ENCODE measurements at places on chromosomes 13 and 19.

- peak; percentile 68 for DNase-seq
These were observed 223.7 kb downstream of the TBC1D4 start for GRCh38 chr13:75258159-75258782.

GRCh38 chr13:44876782-44877324, 112.4 kb downstream of the NUFIP1 start:
- no peak for DNase-seq

DNA sequence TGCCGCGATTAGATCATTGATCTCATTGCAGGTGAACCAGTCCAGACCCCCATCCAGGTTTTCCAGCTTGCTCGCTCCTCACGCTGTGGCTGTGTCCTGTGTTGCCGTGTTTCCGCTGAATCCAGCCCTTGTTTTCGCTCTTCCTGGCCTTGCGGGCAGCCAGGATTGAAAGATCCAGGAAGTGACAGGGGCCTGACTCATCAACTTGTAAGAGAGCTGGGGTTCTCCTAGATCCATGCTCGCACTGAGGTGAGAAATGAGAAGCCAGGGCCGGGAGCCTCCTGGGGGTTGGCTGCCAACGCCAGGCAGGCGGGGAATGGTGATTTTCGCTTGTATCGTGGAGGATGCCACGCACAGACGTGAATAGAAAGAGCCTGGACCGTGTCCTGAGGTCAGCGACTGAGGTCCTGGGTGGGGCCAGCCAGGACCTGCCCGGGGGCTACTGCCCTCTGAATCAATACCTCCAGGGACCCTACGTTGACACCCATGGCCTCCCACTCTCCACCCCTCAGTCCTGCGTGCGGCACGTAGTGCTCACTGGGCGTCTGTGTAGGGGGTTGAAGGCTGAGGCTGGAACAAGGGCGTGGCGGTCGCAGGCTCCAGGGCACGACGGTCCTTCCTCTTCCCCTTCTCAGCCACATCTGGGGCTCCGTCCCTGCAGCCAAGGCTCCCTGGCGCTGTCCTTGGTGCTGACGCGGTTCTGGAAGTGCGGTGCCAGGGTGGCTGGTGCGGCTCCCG, 7.3 kb upstream of the PTPRH start:
- peak; percentile 95 for DNase-seq

GRCh38 chr13:45149964-45150363, 29.7 kb downstream of the GTF2F2 start:
- DNase-seq = peak; percentile 12

- no peak for DNase-seq
These were observed 220.3 kb downstream of the POU4F1 start for GRCh38 chr13:78383071-78383484.

- no peak for DNase-seq
These were observed 1.3 kb downstream of the RPS9 start for GRCh38 chr19:54201980-54202379.

DNA sequence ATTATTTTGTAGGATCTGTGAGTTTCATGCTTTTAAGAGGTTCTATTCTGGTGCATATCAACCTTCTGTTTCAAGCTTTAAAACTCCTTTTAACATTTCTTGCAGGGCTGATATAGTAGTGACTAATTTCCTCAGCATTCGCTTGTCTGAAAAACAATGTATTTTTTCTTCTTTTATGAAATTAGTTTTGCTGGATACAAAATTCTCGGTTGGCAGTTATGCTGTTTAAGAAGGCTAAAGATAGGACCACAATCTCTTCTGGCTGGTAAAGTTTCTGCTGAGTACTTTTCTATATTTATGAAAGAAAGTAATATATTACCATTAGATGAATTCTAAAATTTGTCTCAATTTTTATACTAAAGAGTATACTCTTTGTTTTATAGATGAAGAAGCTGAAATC, 487.8 kb upstream of the SPRY2 start:
- DNase-seq = no peak

GRCh38 chr13:64755961-64756360, 2474.2 kb downstream of the PCDH9 start:
- DNase-seq = no peak

DNA sequence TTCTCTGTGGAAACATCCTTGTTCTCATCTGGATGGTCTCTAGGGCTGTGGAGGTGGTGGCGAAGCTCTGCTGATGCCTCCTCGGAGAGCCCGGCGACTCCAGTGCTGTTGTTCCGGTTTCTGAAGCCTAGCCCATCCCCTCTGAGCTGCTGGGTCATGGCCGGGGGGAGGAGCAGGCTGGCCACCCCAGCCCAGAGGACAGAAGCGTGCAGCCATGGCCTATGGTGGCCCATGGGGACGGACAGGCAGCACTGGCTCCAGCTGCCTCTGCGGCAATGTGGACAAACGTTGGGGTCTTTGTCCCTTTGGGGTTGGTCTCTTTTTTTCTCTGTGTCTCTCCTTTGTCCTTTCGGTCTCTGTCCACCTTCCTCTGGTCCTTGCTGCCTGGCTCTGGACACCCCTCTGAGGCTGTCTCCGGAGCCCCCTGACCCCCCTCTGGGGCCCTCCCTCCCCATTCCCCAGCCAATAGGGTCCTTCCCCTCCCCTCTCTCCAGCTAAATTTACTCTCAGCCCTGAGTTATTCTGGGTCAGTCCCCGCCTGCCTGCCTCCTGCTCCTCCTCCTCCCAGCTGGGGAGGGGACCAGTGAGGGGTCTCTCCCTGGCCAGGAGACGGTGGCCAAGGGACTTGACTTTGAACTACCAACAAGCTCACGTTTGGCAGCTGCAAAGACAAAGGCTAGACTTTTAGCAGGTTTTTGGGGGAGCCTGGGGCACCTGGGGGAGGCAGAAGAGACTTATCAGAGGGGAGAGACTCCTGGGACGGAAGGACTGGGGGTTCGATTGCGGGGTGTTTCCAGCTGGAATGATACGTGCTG, at the start of gene HRC:
HRC (minus strand) TSS at position 392 of the 815 bp plus-strand sequence; CDS start at position 233, 159 bp downstream.
- no peak for DNase-seq

DNA sequence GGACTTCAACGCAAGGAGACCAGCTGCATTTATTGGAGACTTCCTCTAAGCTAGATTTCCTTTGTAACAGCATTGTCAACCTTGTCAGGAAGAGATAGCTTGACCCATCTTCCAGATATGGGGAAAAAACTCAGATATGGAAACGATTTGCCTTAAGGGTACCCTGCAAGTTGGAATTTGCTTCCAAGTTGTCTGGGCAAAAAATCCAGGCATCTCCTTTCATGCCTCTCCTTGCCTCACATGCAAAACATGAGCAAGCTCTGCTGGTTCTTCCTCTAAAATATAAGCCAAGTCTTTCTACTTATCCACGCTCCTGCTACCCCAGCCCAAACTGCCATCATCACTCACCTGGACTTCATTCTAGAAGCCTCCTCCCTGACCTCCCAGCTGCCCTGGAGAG, 6.4 kb upstream of the DNMT1 start:
- no peak for DNase-seq

DNA sequence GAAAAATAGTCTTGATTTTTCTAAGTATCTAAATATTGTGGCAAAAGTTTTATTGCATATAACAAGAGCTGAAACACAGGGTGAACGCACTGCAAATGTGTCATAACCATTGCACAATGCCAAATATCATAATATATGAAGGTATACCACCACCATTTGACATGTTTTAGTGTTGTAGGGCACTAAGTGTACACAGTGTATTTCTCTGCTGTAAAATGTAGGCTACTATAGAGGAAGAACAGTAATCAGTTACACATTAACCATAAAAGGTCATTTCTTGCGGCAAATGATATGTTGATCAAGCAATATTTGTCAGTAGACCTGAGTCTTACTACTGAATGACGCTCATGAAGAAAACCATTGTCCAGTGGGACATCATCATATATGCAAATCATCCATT, 18.3 kb upstream of the KLF5 start:
- no peak for DNase-seq

GRCh38 chr19:15101479-15102082, 5.6 kb upstream of the SYDE1 start:
- DNase-seq = no peak

GRCh38 chr19:29089315-29089870, 123.6 kb downstream of the UQCRFS1 start:
- DNase-seq = no peak

GRCh38 chr13:113158946-113159345, 498 bp downstream of the PROZ start:
- DNase-seq = no peak

GRCh38 chr13:37481011-37481884, 117.3 kb downstream of the POSTN start:
- DNase-seq = no peak

DNA sequence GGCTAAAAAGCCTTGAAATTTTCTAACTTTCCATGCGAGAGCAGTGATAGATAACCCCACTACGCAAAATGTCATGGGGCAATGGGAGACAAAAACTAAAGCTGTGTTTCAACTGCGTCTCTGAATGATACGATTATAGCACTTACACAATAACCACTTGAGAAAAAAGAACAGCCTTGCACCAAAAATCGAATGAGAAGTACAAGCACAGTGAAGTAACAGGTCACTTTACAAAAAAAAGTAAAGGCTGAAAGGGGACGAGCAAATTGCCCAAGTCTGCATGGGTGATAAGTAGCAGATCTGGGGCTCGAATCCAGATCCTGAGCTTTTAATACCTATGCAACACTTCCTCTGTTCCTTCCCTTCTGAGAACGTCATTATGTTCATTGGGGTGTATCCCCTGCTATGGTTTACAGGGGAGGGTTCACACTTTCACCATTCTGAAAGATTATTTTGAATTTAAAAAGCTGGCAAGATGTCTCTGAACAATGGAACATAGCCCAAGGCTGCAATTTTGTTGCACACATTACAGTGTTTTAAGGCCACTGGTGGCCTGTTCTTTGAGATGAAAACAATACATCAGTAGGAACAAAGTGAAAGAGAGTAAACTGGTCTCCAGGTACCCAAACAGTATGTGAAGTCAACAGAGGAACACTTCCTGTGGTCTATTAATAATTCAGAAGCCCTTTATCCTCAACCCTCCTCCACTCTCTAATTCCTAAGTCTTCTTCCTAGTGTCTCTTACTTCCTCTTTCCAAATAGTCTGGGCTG, 3.2 kb downstream of the CPB2 start:
- DNase-seq = no peak

GRCh38 chr13:46374710-46375109, 12.3 kb downstream of the RUBCNL start:
- DNase-seq = no peak

- DNase-seq = peak; percentile 31
These were observed at the start of gene MTUS2 for GRCh38 chr13:28820099-28821051. Gene MTUS2, plus strand, starts transcription at chr13:28820339.

GRCh38 chr13:100798739-100799361, 124.3 kb upstream of the TMTC4 start:
- DNase-seq = no peak

DNA sequence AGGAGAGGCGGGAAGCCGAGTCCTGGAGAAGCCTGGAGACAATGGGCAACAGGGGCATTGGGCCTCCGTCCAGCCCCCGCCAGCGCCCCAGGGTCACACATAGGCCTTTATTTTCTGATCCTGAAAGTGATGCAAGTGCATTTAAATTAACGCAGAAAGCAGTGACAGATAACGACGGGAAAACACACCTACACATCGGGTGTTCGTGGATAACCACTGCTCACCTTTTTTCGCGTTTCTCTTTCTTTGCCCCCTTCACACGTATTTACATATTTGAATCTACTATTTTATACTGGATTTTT, 30.4 kb upstream of the GRTP1 start:
- DNase-seq = no peak

DNA sequence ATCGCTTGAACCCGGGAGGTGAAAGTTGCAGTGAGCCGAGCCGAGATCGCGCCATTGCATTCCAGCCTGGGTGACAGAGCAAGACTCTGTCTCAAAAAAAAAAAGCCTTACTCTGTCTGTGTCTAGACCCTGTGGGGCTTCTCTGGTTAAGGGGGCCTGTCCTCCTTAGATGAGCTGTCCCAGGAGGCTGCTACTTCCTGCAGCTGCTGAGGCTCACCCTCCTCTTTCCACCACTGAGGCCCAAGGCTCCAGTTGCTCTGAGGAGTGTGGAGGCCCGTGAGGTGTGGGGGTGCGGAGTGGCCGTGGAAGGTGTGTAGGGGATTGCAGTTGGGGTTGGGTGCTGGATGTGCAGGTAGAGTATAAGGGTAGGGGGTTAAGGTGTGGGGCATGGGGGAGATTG, 22.1 kb upstream of the RASA3 start:
- DNase-seq = no peak

GRCh38 chr13:99659226-99659625, 158.0 kb downstream of the TM9SF2 start:
- no peak for DNase-seq

GRCh38 chr13:50544211-50544610, 299.3 kb downstream of the DLEU7 start:
- DNase-seq = no peak

DNA sequence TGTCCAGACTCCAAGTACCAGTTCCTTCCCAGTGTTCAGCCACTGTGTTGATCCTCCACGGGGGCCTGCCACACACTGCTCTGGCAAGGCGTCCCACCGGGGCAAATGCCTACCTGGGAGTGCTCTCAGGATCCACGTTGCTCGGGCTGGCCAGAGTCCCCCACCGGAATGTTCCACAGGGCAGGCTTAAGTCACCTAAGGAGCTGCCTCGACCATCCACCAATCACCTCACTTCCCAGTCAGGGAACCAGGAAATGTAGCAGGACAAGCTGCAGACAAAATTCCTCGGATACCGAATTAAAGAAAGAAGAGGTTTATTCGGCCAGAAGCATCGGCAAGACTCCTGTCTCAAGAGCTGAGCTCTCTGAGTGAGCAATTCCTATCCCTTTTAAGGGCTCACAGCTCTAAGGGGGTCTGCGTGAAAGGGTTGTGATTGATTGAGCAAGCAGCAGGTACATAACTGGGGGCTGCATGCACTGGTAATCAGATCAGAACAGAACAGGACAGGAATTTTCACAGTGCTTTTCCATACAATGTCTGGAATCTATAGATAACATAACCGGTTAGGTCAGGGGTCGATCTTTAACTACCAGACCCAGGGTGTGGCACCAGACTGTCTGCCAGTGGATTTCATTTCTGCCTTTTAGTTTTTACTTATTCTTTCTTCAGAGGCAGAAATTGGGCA, 56.9 kb upstream of the EDNRB start:
- no peak for DNase-seq

GRCh38 chr19:56124578-56124977, 3.5 kb upstream of the ZNF787 start:
- no peak for DNase-seq

- no peak for DNase-seq
These were observed 3.4 kb downstream of the TMEM59L start for GRCh38 chr19:18616023-18616422.
